HEK293T (cell line): ENCODE measurements at places on chromosomes 5 and 9.

DNA sequence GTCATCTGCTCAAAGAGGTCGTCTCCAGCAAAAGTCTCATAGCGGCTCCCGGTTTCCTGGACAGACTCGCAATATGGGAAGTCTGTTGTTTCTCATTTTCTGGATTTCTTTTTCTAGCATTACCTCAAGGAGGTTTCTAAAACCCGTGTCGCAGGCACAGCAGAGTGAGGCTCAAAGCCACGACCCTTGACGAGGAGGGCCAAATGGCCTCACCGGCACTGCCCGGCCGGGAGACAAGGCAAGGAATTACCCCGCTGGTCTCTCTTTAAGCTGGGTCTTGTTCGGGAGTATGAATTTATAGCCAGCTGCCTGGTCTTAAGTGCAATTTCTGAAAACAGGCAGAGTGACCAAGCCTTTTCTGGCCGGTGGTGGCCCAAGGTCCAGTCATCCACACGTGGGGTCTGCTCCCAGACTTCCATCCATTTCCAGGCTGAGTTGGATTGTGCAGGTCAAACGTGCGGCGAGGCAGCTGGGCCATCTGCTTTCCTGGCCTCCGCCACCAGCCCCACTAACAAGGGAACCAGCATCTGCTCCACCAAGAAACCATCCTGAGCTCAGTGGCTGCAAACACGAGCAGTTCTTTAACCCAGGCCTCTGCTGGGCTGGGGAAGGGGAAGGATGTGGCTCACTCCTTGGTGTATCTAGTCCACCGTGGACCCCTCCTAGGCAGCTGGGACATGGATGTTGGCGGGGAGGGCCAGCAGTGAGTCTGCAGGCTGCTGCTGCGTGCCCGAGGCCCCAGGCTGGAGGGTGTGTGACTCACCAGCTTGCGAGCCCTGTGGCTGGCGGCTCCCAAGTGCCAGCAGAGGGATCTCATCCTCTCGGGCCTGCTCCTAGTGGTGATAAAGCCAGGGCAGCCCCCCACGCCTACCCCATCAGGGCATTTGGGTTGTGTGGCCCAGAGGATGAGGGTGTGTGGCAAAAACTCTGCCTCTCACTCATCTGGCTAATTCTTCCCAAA, 55.6 kb upstream of the COL5A1 start:
- no peak for DNase-seq

DNA sequence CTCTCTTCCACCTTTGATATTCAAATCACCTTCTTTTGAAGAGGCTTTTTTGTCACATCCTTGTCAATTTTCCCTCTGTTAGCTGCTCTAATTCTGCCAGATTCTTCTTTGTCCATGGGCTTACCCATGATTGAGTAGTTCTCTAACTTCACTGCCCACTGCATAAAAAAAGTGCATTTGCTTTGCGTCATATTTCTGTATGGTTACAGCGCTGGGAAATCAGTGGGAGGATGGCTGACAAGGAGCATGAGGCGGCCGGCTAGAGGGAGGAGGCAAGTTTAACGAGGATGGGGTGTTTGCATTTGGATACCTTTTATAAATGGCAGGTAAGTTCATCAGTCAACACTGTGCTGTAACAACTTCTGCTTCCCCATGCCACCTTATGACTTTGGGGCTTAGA, 116.5 kb upstream of the LHFPL2 start:
- no peak for DNase-seq

GRCh38 chr9:78023003-78023741, 8.4 kb downstream of the GNAQ start:
- DNase-seq, result no peak

- DNase-seq, result no peak
Observed at GRCh38 chr9:37407468-37407867, 15.0 kb upstream of the GRHPR start.

DNA sequence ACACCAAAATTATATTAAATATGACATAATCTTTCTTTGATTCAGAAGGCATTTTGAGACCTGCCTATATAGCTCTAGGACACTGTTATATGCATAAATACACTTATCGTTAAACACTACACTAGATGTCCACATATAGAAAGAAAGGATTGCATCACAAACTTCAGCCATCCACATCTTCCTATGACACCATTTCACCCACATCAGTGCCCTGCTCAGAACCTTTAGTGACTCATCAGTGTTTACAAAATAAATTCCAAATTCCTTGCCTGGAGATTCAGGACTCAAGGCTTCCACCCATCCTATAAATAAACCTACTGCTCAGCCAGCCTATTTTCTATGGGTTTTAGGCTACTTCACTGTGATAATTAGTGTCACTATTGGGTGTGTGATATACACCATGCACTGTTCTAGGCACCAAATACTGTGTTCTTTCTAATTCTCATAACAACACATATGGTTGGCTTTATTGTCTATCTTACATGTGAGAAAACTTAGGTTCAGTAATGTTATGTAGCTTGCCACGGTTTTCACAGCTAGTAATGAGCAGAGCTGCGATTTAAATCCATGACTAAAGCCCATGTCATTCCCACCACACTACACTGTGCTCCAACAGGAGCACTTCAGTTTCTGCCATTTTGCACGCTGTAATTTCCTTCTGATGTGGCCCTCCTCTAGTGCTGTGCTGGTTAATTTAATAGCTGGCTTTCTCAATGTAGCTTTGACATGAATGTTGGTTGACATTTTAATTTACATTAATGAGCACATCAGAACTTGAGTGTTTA, 103.3 kb downstream of the SREK1 start:
- no peak for DNase-seq
